ENCODE measurements at places on chromosomes 12 and 14.

- peak; percentile 86 for DNase-seq
Measured at GRCh38 chr14:34629657-34630529, at the start of gene SNX6. TSS of gene SNX6 (minus strand) at chr14:34630148. CDS start at chr14:34630116, 32 bp downstream.

- DNase-seq = no peak
Measured at GRCh38 chr12:740921-741320, 11.5 kb upstream of the WNK1 start.

- DNase-seq = no peak
Measured at GRCh38 chr14:53124786-53125185, 28.3 kb downstream of the DDHD1 start.

DNA sequence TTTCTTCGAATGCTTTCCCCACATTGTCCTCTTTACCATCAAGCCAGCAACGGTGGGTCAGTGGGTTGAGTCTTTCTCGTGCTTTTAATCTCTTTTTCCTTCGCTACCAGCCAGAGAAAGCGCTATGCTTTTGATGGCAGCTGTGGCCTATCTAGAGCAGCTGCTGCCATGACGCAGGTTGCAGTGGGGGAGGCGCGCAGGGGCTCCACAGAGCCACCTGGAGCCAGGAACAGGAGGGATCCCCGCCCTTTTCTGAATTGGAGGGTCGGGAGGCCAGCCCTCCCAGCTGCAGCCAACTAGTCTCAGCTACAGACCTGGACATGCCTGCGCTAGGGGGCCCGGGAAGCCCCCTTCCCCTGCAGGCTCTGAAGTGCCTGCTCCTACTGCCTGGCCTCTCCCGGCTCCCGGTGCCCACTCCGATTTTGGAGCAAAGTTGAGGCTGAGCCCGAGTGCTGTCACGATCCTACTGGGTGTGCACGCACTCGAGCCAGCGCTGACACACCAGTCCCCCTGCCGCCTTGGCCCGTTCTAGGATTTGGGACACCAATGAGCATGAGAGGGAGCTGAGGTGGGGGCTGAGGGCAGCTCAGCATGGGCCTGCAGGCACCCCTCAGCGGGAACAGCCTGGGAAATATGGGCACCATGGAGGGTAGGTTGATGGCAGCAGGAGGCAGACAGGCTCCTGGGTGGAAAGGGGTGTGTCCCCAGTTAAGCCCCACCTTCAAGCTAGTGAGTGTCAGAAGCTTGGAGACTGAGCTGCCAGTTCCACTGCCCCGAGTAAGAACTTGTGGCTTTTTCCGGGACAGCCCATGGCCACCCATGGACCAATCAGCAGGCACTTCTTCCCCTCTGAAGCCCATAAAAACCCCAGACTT, 784.2 kb downstream of the SLC6A15 start:
- DNase-seq = no peak

GRCh38 chr12:67722296-67722695, 73.8 kb downstream of the DYRK2 start:
- DNase-seq = no peak

DNA sequence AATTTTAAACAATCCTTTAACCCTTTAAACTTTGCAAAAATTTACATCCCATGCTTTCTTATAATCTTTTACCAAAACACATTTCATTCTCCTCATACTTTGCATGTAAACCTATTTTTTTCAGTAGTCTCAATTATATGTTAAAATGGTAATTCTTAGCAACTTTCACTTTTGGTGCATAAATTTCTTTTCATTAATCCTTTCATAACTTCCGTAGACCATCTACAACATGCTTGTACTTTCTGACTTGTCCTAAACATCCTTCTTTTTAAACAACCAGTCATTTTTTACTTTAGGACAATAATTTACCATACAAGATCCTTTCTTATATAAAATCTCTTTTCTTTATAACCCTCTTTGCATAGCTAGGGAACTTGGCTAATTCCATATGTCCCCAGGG, 19.5 kb downstream of the CCDC91 start:
- no peak for DNase-seq

- peak; percentile 74 for DNase-seq
Measured at GRCh38 chr12:127145929-127146789, 1120.8 kb upstream of the TMEM132C start.

- DNase-seq = peak; percentile 93
Measured at GRCh38 chr14:61476754-61477410, 155.5 kb downstream of the PRKCH start.

Measured in CD4-positive, alpha-beta T cell treated with Interleukin-17A for 1 hour (primary cell).